ENCODE measurements at places on chromosomes 5 and 9.
A peak's percentile ranks its signal among the peaks of the same experiment; 100 is the strongest.

GRCh38 chr5:171990713-171991015 lies 15.8 kb downstream of the FBXW11 start:
- no peak overlapping the region for H3K27ac ChIP-seq
- no peak for DNase-seq
- no peak overlapping the region for H3K4me3 ChIP-seq
- H3K36me3 ChIP-seq: no peaks in the 10 kb centered on the region
- H3K27me3 ChIP-seq: no peaks in the 10 kb centered on the region

DNA sequence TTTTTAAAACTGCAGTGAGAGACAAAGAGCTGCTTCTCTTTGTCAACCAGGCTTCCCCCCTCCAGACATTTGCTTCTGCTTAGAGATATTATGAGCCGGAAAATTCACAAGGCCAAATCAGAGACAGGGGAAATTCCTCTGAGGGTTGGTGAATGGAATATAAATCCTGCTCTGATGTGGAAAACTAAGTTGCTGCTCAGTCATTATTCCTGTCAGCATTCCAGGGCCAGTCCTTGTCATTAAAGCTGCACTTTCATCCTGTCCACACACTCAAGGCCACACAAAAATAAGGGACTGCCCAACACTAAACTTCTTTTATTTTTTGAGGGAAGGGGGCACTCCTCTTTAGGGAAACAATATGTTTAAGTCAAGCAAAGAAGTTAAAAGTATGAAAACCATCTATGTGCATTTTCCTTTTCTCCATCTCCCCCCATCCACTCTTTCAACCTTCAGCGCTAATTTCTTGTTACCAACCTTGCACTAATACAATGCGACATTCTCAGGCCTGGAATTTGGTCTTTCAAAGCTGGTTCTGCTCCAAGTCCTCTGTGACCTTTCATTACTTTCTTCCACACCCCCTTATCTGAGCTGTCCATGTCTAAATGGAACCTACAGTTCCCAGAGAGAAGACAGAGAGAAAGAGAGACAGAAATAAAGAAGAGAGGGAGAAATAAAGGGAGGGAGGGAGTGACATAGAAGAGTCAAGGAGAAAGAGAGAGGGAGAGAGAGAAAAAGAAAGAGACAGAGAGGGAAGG lies 118.9 kb upstream of the S1PR3 start:
- H3K4me1 ChIP-seq: no peaks in the 10 kb centered on the region
- no peak for DNase-seq
- H3K36me3 ChIP-seq: no peaks in the 10 kb centered on the region
- H3K4me3 ChIP-seq: no peak overlapping the region
- no peak overlapping the region for H3K27ac ChIP-seq

GRCh38 chr5:163321511-163321910 lies 115.9 kb upstream of the CCNG1 start:
- no peaks in the 10 kb centered on the region for H3K4me1 ChIP-seq
- no peak overlapping the region for H3K4me3 ChIP-seq
- H3K27ac ChIP-seq: no peak overlapping the region
- H3K36me3 ChIP-seq: no peaks in the 10 kb centered on the region
- no peak for DNase-seq

GRCh38 chr5:80041527-80041926 lies 6.4 kb downstream of the THBS4 start:
- H3K27me3 ChIP-seq: no peaks in the 10 kb centered on the region
- no peak overlapping the region for H3K27ac ChIP-seq
- no peaks in the 10 kb centered on the region for H3K36me3 ChIP-seq
- DNase-seq: no peak
- H3K4me3 ChIP-seq: no peak overlapping the region

DNA sequence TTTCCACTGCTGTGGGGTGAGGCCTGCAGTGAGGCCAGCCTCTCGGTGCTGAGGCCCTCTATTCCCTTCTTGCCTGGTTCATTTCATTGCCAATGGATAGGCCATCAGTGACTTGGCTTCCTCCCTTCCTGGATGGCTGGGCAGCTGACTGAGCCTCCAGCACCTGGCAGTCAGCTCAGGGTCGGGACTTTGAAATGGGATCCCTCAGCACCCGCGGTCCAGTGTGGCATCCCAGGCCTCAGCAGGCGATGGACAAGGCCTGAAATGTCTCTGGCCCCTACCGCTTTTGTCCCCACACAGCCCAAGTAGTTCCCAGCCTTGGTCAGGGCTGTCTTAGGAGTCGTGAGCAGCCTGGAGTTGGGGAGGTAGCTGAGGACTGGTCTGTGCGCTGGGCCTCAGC lies 17.2 kb downstream of the NDST1 start:
- peaks cover 32% of the 10 kb centered on the region for H3K36me3 ChIP-seq
- H3K4me1 ChIP-seq: peaks cover 56% of the 10 kb centered on the region
- no peak for DNase-seq
- no peaks in the 10 kb centered on the region for H3K27me3 ChIP-seq

DNA sequence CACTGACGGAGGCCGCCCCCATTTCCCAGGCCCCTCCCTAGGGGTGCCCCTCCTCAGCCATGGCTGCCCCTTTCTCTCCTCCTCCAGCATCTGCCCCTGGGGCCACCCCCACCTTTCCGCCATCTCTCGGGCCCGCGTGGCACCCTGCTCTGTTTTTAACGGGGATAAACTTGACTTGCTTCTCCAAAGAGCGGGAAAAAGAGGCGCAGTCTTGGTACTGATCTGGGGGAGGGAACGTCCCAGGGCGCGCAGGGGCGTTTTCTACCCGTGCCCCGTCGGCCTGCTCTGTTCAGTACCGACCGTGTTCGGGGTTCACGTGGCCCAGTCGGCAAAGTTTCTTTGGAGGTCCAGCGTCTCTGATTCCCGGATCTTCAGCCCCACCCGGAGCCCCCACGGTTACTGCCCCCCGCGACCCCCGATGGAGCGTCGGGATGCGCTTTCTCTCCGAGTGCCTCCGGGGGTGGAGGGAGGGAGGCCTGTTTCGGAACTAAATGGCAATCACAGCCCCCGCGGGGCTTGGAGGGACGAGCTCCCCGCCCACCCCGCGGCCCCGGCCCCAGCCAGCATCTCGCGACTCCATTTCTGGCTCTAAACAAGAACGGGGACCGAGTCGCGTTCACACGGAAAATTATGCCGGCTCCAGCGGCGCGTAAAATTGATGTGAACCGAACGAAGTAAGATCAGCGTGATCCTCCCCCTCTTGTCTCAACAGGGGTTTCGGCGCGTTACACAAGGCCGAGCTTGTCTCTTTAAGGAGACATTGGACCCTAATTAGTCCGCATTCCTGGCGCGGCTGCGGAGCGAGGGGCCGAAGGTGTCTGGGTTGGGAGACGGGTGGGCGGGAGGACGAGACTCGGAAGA lies 1.1 kb upstream of the TLE4 start:
- H3K27ac ChIP-seq: peak overlapping the region; percentile 83
- H3K4me1 ChIP-seq: peaks cover 33% of the 10 kb centered on the region
- peak; percentile 23 for DNase-seq
- no peaks in the 10 kb centered on the region for H3K36me3 ChIP-seq

GRCh38 chr9:91775708-91776028 lies 174.4 kb downstream of the ROR2 start:
- no peak for DNase-seq
- peaks cover 2% of the 10 kb centered on the region for H3K27me3 ChIP-seq
- no peaks in the 10 kb centered on the region for H3K36me3 ChIP-seq
- H3K4me1 ChIP-seq: peaks cover 12% of the 10 kb centered on the region

GRCh38 chr5:86968301-86968753 lies 299.4 kb upstream of the RASA1 start:
- no peaks in the 10 kb centered on the region for H3K27me3 ChIP-seq
- DNase-seq: no peak
- H3K4me1 ChIP-seq: no peaks in the 10 kb centered on the region
- H3K27ac ChIP-seq: no peak overlapping the region
- H3K4me3 ChIP-seq: no peak overlapping the region

DNA sequence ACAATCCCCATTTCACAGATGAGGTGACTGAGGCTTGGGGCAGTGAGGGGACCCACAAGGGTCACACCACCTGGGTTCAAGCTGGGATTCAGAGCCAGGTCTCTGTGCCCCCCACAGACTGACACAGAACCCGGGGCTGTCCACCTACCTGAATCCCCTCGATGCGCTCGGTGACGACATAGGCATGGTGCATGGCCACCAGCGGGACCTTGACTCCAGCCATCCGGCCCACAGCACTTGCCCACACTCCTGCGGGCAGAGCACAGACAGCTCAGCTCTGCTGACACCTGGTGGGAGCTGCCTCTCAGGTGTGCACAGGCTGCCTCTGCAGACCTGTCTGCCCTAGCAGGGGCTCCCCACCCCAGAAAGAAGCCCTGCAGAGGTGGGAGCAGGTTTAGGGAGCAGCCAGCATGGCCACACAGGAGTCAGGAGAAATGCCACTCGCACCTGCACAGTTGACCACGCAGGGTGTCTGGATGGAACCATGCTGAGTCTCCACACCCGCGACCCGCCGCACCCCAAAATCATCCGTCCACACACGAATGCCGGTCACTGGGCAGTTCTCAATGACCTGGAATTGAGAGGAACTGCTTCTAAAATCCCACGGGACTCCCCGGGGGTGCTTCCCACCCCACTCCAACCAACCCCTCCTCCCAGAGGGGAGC lies 8.4 kb downstream of the SARDH start:
- H3K4me1 ChIP-seq: no peaks in the 10 kb centered on the region
- DNase-seq: peak; percentile 43
- no peak overlapping the region for H3K4me3 ChIP-seq

- peaks cover 4% of the 10 kb centered on the region for H3K4me1 ChIP-seq
- no peak overlapping the region for H3K27ac ChIP-seq
- H3K4me3 ChIP-seq: no peak overlapping the region
- DNase-seq: peak; percentile 38
Measured at GRCh38 chr5:132762246-132763000, 14.6 kb downstream of the SEPTIN8 start.

DNA sequence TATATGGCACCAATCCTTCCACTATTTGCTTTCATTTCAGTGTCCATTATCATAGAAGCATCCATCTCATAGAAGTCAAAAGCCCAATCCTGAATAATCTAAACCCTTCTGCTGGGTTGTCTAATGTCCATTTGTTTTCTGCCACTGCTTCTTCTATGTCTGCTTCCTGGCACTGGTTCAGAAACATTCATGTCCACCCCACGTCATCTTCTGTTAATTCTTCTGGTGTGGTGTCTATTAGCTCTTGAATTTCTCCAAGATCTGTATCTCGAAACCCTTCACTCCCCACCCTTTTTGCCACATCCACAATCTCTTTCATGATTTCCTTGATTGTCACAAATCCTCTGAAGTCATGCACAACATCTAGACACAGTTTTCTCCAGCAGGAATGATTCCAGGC lies 23.2 kb upstream of the GOLGA1 start:
- no peaks in the 10 kb centered on the region for H3K36me3 ChIP-seq
- no peak overlapping the region for H3K27ac ChIP-seq
- no peak for DNase-seq
- no peaks in the 10 kb centered on the region for H3K27me3 ChIP-seq
- no peaks in the 10 kb centered on the region for H3K4me1 ChIP-seq

GRCh38 chr9:68731857-68732256 lies 26.8 kb downstream of the PIP5K1B start:
- no peak overlapping the region for H3K4me3 ChIP-seq
- H3K27me3 ChIP-seq: no peaks in the 10 kb centered on the region
- H3K4me1 ChIP-seq: peaks cover 19% of the 10 kb centered on the region
- DNase-seq: no peak

- no peak overlapping the region for H3K27ac ChIP-seq
- no peaks in the 10 kb centered on the region for H3K4me1 ChIP-seq
- no peaks in the 10 kb centered on the region for H3K36me3 ChIP-seq
- no peaks in the 10 kb centered on the region for H3K27me3 ChIP-seq
Measured at GRCh38 chr5:143446535-143447226, 43.2 kb upstream of the NR3C1 start.

DNA sequence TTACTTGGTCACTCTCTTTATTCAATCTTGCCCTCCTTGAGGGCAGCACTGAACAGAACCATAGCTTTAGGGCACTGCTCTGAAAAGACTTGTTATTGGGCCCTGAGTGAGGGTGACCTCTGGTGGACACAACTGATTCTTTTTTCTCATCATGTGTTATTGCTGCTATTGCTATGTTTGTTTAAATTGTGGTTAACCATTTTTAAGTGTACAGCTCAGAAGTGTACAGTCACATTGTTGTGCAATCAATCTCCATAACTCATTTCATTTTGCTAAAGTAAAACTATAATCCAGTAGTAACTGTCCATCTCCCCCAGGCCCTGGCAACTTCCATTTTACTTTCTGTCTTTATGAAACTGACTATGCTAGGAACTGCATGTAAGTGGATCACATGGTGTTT lies 351.1 kb upstream of the RIOK2 start:
- no peak overlapping the region for H3K27ac ChIP-seq
- H3K36me3 ChIP-seq: no peaks in the 10 kb centered on the region
- DNase-seq: no peak
- no peak overlapping the region for H3K4me3 ChIP-seq
- no peaks in the 10 kb centered on the region for H3K27me3 ChIP-seq

DNA sequence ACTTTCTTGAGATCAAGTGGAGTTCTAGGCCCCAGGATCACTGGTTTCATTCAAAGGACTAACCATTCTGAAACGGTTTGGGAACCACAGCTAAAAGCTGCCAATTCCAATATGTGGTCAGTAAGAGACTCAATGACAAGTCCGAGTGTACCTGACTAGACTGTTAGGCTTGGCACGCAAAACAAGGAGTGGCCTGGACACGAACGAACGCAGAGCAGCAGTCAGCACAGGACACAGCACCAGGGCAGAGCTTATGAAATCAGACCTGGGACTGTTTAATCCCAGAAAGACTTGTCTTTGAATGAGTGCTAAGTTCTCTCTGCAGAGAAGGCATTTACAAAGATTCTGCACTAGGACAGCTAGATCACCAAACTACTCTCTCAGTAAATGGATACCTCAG lies 213.8 kb downstream of the GAPVD1 start:
- DNase-seq: peak; percentile 82
- H3K4me3 ChIP-seq: no peak overlapping the region
- H3K36me3 ChIP-seq: peaks cover 15% of the 10 kb centered on the region
- no peaks in the 10 kb centered on the region for H3K27me3 ChIP-seq
- H3K4me1 ChIP-seq: peaks cover 38% of the 10 kb centered on the region

GRCh38 chr9:126379661-126380360 lies 53.2 kb downstream of the MVB12B start:
- H3K27me3 ChIP-seq: no peaks in the 10 kb centered on the region
- no peak overlapping the region for H3K4me3 ChIP-seq
- no peaks in the 10 kb centered on the region for H3K36me3 ChIP-seq
- DNase-seq: no peak
- peaks cover 41% of the 10 kb centered on the region for H3K4me1 ChIP-seq
- H3K27ac ChIP-seq: no peak overlapping the region

DNA sequence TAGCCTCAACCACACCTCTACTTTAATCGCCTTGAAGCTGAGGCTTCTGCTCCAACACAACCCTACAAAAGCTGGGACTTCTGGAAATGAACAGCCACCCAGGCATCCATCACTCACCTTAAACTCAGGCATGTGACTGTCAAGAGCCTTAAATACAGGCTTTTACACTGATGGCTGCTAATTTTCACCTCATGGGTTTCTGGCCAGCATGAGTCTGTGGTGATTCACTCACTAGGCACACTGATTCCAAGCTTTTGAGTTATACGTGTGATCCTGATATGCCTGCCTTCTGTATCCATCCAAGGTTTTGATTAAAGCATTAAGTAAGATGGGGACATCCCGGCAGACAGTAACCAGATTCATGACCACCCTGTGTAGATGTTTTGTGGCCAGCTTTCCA lies 8.9 kb downstream of the NSUN2 start:
- no peak for DNase-seq
- peaks cover 96% of the 10 kb centered on the region for H3K36me3 ChIP-seq
- no peak overlapping the region for H3K4me3 ChIP-seq
- no peak overlapping the region for H3K27ac ChIP-seq
- H3K27me3 ChIP-seq: no peaks in the 10 kb centered on the region
